Heart left ventricle (tissue), 16 donors: ENCODE measurements at places on chromosomes 11 and 22. TPM values are rescaled to one million over a fixed set of nuclear protein-coding genes. Genes with fewer than 3 reads are reported as not detected.

GRCh38 chr11:117152066-117152465 lies 8.0 kb downstream of the PAFAH1B2 start:
- H3K36me3 ChIP-seq, result no peaks in the 10 kb centered on the region
- no peaks in the 10 kb centered on the region for H3K27me3 ChIP-seq
- no peak overlapping the region for H3K27ac ChIP-seq
- peaks cover 2% of the 10 kb centered on the region for H3K4me1 ChIP-seq
- H3K4me3 ChIP-seq, result no peak overlapping the region

DNA sequence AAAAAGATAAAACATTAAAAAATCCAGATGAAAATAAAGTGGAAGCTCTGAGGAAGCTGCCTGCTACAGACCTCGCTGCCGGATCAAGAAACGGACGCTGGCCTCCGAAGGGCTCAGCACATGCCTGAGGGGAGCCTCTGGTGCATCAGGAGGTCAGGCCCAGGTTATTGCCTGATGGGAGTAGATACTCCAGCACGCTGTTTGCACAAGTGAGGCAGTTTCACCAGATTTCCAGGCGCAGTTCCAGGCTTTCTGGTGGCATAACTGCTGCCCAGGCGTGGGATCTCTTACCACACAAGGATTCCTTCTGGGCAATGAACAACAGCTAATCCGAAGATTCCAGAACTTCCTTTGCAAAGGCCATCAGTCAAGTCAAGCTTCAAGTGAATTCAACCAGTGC lies 154.2 kb downstream of the MPPED1 start:
- H3K4me3 ChIP-seq, result no peak overlapping the region
- no peaks in the 10 kb centered on the region for H3K36me3 ChIP-seq
- no peak for DNase-seq
- no peaks in the 10 kb centered on the region for H3K27me3 ChIP-seq

GRCh38 chr22:49668402-49668801 lies 159.3 kb downstream of the BRD1 start:
- peaks cover 6% of the 10 kb centered on the region for H3K4me1 ChIP-seq
- DNase-seq, result no peak
- H3K27me3 ChIP-seq, result no peaks in the 10 kb centered on the region
- H3K4me3 ChIP-seq, result no peak overlapping the region
- no peaks in the 10 kb centered on the region for H3K36me3 ChIP-seq

- H3K4me3 ChIP-seq, result no peak overlapping the region
- no peak for DNase-seq
- peaks cover 16% of the 10 kb centered on the region for H3K4me1 ChIP-seq
- H3K27me3 ChIP-seq, result no peaks in the 10 kb centered on the region
Measured at GRCh38 chr11:61538636-61538961, 30.1 kb downstream of the LRRC10B start.

GRCh38 chr11:78981153-78981552 lies 406.5 kb upstream of the NARS2 start:
- no peaks in the 10 kb centered on the region for H3K36me3 ChIP-seq
- DNase-seq, result no peak

- peaks cover 36% of the 10 kb centered on the region for H3K27me3 ChIP-seq
- no peaks in the 10 kb centered on the region for H3K36me3 ChIP-seq
- peak within 1 kb of the TSS; percentile 59 for H3K4me3 ChIP-seq
- H3K27ac ChIP-seq, result no peak within 1 kb of the TSS
Measured at GRCh38 chr11:125903711-125904659, at the start of gene DDX25. Gene DDX25 (plus strand): TSS chr11:125904508. CDS start chr11:125904518, 10 bp downstream.

DNA sequence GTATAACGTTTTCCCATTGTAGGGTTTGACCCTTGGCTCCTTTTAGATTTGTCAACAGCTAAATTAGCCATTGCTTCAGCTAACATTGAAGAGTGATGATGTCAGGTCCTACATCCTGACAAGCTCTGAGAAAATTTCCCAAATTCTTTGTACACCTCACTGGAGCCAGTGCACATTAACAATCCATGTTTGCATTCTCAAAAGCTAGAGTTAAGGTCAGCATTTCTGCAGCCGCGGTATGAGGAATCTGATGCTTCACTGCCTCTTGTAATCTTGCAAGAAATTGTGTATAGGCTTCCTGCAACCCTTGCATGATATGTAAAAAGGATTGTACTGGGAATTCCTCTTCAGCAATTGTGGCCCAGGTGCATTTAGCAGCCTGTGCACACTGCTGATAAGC lies 33.1 kb upstream of the NCAM1 start:
- no peak overlapping the region for H3K4me3 ChIP-seq
- no peaks in the 10 kb centered on the region for H3K4me1 ChIP-seq
- no peaks in the 10 kb centered on the region for H3K36me3 ChIP-seq
- H3K27me3 ChIP-seq, result no peaks in the 10 kb centered on the region

GRCh38 chr11:46916286-46917108 lies 1.9 kb downstream of the LRP4 start:
- H3K36me3 ChIP-seq, result no peaks in the 10 kb centered on the region
- peak overlapping the region; percentile 89 for H3K27ac ChIP-seq
- peak; percentile 72 for DNase-seq
- no peaks in the 10 kb centered on the region for H3K27me3 ChIP-seq
- H3K4me3 ChIP-seq, result peak overlapping the region; percentile 78

DNA sequence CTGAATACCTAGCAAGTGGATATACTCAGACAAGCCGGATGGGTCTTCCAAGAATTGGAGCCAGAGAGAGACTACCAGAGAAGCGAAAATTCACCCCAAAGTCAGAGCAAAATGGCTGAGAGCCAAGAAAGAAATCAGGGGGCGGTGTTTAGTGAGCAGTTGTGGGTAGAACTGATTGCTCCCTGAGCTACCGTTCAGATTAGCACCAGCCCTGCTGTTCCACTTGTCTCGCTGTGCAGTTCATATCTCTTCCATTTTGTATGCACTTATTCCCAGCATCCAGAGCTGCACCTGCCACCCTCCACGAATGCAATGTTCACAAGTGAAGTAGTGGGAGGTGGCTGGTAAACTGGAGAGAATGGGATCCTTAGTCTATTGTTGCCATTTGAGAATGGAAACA lies 25.5 kb downstream of the DRD2 start:
- H3K4me3 ChIP-seq, result no peak overlapping the region
- DNase-seq, result no peak

The APOA1 gene
- 61.4 TPM for total RNA-seq

The PLAAT2 gene
- total RNA-seq, result not detected

The ANO9 gene
- 2.7 TPM for total RNA-seq

The C11orf65 gene
- total RNA-seq, result 1.9 TPM

The B3GAT1 gene
- 0.05 TPM for total RNA-seq

The SYT9 gene
- total RNA-seq, result not detected
